ENCODE measurements at places on chromosomes 1 and 21.

DNA sequence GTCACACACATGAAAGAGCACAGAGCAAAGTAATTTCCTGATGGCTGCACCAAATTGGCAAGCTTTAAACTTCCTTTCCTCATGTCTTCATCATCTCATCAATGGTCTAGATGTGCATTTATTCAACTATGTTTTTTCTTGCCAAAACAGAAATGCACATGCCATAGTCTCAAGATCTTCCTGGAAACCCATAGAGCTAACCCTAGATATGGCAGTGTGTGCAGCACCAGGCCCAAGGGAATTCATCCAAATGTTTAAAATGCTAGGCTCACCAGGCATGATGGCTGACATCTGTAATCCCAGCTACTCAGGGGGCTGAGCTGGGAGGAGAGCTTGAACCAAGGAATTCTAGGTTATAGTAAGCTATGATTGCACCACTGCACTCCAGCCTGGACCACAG lies 31.2 kb upstream of the PALMD start:
- no peak for DNase-seq

- no peak for DNase-seq
Measured at GRCh38 chr21:37566790-37567615, 200.4 kb downstream of the DYRK1A start.

DNA sequence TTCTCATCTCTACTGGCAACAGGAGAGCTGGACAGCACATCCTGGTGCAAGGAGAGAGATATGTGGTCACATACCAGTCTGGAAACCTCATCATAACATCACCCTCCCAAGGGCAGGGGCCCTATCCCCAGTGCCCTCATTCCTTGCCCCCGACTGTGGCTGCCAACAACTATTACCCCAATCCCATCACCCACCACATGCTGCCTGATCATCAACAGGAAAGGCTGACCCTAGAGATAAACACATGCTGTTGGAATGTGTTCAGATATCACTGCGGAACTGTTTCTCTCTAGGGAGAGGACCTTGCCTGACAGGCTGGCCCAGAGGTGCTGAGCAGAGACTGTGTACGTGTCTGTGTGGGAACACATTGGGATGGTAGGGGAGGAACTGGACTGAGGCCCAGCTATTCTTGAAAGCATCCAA lies 4.5 kb upstream of the INKA2 start:
- DNase-seq, result no peak

GRCh38 chr21:43643193-43643592 lies 16.1 kb downstream of the HSF2BP start:
- DNase-seq, result no peak

GRCh38 chr1:213541641-213542040 lies 446.1 kb upstream of the PROX1 start:
- no peak for DNase-seq

GRCh38 chr1:15262706-15263105 lies 15.7 kb downstream of the FHAD1 start:
- no peak for DNase-seq

DNA sequence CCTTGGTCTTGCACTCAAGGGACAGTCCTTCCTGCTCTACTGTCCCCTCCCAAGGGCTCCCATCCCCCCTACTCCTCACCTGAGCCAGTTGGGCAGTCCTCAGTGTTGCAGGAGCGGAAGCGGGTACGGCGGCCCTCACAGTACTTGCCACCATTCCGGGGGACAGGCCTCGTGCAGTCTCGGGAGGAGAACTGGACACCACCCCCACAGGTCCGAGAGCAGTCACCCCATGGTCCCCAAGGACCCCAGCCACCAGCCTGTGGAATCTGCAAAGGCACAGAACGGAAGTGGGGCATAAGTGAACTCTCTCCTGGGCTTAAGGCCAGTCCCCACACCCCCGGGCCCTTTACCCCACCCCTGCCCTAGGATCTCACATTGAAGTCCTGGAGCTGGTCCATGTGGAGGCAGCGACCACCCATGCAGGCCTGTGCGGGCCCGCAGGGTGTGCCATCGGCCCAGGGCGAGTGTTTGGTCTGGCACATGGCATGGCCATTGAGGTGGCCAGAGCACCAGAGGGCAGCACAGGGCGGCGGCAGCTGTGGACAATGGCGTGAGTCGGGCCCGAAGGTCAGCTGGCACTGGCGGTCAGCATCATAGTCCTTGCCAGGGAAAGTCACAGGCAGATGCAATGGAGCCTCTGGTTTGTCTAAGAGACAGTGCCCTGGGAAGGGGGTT lies 5.2 kb downstream of the ADAMTS4 start:
- no peak for DNase-seq

DNA sequence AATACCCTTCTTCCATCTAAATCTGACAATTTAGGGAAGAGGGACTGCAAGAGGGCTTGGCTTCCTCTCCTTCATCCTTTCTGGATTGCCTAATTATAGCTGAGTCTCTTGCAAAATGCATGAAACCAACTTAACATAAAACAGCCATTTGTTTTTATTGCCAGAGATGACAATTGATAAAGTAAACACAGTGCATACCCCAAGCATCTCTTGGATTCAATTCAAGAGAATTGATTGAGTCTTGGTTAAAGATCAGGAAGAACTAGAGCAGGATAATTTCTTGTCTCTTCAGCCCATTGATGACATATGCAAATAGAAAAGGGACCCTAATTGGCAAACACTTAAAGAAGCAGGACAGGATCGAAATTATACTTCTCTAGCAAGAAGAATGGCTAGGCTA lies 617.1 kb upstream of the PTBP2 start:
- no peak for DNase-seq

GRCh38 chr1:77473690-77474089 lies 191.9 kb downstream of the AK5 start:
- DNase-seq, result peak; percentile 59

DNA sequence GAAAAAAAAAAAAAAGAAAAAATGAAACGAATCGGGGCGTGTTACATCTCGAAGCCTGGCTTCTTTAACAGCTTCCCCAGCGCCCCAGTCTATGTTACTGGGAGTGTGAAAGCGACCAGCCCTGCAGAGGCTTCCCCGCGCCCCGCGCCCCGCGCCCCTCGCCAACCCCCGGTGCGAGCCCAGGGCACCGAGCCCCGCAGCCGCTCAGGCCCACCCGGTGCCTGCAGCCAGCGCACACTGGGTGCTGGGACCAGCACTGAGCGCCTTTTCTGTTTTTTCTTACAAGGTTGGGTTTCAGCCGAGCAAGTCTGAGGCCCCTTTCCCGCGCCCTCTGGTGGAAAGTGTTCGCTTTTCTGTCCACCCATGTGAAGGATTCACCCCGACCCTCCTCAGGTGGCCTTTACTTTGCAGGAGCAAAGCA lies 42.1 kb upstream of the ZNF496 start:
- no peak for DNase-seq

DNA sequence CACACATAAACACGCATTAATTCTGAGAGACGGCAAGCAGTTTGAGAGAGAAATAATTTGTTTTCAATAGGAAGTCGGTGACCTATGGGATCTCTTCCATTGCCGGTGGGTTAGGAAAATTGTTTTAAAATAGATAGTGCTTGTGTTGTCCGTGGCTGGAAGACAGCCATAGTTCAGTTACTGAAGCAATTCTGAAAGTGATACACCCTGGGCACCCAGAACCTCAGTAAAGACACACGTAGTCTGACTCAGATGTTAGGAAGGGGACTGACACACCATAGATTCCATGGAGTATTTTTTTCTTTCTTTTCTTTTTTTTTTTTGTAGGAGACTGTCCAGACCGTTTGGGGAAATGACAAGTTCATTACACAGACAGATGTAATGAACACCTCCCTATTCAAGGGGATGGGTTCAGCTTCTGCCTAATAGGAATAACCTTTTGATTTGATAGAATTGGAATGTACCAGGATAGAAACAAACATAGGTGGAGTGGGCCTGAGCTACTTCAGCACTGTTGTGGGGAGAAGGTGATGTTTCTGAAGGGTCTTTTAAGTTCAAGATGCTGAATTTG lies 1.6 kb downstream of the C1orf21 start:
- DNase-seq, result peak; percentile 32

- DNase-seq, result no peak
Measured at GRCh38 chr1:200869753-200870391, 2.9 kb upstream of the GPR25 start.

DNA sequence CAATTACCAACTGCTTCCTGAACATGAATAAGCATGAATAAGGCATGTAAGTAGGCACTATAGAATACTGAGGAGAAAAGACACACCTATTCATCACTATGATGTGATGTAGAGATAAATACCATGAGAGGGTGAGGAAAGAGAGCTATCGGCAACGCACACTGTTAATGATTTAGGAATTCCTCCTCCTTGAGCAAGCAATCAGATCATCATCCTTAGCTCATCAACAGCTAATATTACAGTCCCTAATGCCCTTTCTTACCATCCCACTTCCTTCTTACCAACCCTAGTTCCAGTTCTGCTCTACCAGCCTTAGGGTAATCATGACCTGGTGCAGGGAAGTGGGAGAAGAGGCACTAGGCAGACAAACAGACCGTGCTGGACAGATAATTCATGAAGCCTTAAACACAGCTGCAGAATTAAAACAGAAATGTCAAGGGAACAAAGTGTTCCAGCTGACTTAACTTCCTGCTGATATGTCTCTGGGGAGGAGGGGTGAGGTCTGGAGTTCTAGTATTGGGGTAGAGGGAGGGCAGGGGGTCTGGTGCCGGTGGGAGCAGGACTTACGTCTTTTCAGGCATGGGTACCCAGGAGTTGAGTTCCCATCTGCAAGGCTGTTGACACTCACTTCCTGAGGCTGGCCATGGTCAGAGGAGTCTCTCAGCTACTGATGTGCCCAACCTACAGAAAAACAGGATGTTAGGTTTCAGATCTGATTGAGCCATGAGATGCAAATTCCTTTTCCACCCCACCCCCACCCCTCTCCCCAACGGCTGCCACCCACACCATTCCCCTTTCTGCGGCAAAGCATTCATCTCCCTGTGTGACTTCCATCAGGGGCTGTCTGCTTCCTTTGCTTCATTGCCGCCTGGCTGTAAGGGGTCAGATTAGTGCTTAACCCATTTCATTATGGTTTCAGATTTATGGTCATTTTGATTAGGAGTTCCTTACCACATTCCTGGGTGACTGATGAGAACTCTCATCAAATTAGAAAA lies 12.6 kb upstream of the RCSD1 start:
- no peak for DNase-seq

DNA sequence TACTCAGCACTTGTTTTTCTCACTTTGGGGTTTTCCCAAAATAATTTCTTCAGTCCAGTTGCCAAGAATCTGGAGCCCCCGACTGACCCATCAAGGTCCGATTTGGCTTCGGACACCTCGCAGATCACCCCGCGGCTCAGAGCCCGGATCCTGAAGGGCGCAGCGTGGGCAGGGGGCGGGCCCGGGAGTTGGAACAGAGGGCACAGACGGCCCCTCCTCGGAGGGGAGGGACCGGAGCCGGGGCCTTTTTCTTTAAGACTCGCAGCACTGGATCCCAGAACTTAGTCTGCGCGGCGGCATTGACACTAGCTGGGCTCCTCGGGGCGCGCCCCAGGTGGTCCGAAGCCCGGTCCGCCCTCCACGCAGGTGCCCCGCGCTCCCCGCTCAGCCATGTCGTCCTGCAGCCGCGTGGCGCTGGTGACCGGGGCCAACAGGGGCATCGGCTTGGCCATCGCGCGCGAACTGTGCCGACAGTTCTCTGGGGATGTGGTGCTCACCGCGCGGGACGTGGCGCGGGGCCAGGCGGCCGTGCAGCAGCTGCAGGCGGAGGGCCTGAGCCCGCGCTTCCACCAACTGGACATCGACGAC lies at the start of gene CBR3:
CBR3 (plus strand) TSS at position 277 of the 588 bp plus-strand sequence; CDS start at position 391, 114 bp downstream.
- peak; percentile 19 for DNase-seq

GRCh38 chr21:17682924-17683323 lies 70.2 kb upstream of the BTG3 start:
- no peak for DNase-seq

DNA sequence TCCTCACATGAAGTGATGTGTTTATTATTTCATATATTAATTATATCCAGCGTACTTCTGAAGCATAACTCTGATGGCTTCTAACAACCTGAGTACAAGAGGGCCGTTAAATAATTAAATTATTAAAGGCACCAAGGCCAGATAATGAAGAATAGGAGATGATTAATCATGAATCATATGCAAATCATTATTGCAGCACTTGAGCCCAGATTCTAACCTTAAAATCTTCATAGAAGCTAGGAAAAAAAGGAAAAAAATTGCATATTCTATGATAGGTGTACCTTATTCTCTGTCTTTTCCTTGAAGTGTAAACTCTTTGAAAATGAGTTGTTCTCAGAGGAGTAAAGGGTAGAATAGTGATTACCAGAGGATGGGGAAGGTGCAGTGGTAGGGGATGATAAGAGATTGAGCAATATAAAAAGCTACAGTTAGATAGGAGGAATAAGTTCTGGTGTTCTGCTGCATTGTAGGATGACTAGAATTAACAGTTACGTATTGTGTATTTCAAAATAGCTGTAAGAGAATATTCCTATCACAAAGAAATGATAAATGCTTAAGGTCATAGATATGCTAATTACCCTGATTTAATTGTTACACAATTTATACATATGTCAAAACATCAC lies 51.1 kb downstream of the SWT1 start:
- no peak for DNase-seq

DNA sequence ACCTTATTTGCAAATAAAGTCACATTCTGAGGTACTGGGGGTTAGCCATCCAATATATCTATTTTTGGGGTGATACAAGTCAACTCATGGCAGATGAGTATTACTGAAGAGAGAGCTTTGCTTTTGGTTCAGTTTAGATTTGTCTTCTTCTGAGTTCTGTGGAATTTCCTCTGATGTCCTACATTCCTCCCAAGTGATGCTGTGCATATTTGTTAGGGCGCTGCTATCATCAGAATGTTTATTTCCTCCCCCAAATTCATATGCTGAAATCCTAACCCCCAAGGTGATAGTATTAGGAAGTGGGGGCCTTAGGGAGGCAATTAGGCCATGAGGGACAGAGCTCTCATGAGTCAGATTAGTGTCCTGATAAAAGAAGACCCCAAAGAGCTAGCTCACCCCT lies 96.2 kb upstream of the WLS start:
- DNase-seq, result no peak

DNA sequence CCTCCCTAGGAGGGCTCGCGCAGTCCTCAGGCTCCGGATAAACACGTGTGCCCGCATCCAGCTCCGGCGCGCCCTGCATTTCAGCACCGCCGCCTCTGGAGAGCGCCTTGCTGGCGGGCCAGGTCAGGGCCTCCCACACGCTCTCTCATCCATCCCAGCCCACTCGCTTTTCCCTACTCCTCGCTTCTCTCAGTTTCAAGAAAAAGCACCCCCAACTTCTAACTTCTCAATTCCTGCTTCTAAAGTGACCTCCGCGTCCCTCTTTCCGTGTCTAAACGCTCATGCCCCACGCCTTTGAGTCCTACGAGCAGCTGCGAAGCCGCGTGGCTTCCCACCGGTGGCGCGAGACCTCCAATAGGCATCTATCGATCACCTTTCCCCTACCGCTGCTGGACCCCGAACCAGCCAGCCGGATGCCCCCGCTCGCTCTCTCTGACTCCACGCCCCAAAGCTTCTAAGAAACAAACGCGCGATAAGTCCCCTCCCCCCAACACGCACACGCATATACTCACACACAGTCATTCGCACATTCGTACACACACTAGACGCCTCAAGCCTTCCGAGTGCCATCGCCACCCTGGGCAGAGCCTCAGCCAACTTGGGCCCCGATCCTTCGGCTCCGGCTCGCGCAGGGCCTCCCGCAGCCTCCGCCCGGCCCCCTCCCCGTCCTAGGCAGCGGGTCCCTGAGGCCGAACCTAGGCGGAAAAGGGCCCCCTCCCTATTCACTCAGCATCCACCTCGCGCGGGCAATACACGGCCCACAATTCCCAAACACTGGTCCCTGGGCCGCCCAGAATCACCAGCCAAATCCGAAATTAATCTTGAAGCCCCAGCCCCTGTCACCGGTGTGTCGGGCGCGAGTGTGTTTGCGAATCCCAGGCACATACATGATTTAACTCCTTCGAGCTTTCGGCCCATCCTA lies 1.1 kb downstream of the NMNAT2 start:
- DNase-seq, result no peak

GRCh38 chr1:95124342-95124741 lies 7.2 kb downstream of the TLCD4 start:
- no peak for DNase-seq

Measured in BJ (cell line).